Stimulated activated CD8-positive, alpha-beta memory T cell treated with anti-CD3 and anti-CD28 coated beads, Interleukin-2, amount 100 ng/mL, for 48 hours (primary cell): ENCODE measurements at places on chromosomes 3 and 15.

- DNase-seq, result no peak
Measured at GRCh38 chr15:45320581-45321205, 57.7 kb downstream of the GATM start.

DNA sequence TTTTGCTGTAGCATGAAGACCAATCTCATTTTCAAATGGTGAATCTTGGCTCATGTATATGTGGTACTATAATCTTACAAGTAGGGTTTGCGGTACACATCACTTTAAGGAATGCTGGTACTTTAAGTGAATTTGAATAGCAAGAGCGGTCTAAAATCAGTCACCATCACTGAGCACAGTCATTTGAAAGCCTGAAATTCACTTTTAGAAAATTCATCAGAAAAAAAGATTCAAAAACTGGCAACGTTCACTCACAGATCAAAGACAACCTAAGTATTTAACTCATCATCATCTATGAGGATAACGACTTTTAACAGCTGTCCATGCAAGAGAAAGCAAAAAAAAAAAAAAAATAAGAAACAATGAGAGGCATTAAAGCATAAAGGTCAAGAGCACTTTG, 111.6 kb downstream of the FHIT start:
- DNase-seq, result no peak

- DNase-seq, result no peak
Measured at GRCh38 chr3:35772381-35773015, 133.2 kb downstream of the ARPP21 start.

- no peak for DNase-seq
Measured at GRCh38 chr3:180316321-180316720, 279.6 kb upstream of the PEX5L start.

GRCh38 chr15:96334705-96335410, 4.4 kb downstream of the NR2F2 start:
- DNase-seq, result no peak

GRCh38 chr3:124250053-124250452, 258.1 kb upstream of the ROPN1 start:
- DNase-seq, result no peak

DNA sequence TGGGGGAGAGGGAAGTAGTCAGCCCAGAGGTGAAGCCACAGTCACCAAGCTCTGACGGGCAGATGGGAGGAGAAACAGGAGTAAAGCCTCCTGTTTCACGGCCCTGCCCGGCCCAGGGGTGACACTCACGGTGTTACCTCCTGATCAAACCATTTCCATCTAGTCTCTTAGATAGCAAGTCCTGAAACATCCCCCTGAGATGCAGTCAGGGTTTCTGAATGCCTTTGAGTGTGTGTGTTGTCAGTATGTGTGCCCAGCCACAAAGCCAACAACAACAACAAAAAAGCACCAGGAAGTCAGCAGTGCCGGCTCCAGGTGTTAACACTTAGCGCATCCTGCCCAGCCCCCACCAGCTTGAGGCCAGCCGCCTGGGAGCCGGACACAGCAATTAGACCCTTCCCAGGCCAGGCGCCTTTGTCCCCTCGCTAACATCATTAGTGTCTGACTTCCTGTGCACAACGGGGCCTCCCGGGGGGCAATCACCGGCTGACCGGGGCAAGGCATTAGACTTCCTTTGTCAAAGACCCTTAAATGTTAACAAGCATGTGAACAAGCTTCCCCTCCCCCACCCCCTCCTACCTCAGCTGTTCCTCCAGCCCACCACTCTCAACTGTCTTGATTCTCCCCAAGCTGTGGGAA, 34.5 kb downstream of the IL17RD start:
- no peak for DNase-seq

GRCh38 chr3:196096382-196096953, 14.6 kb upstream of the TFRC start:
- DNase-seq, result no peak

DNA sequence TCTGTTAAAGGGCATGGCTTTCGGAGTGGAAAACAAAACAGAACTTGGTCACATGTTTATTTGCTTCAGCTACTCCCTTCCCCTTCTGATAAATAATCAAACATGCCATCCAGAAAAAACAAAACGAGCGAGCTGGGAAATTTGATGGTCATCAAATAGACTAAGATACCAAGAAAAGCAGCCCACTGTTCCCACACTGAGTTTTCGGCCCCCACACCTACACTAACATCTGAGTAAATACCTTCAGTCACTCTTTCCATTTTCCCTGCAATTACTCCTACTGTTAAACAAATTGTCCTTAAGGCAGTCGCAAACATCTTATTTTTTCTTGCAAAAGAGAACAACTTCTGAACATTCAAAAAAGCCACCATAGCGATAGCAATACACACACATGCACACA, 454.6 kb downstream of the FOXP1 start:
- no peak for DNase-seq

DNA sequence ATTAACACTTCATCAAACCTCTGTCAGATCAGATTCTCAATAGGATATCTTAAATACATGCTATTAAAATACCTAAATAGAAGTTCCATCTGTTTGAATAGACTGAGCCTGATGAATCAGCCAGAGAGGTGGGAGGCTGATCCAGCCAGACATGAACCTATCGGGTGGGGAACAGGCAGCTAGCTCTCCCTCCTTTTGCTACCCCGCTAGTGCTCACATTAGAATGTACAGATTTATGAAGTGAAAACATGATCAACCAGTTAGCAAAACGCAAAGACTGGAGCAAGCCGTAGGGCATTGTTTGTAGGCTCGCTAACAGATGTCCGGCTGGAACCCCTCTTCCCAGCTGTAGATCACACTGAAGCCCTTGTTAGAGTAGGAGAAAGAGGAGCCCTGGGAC, 54.4 kb downstream of the GTF2E1 start:
- DNase-seq, result no peak

DNA sequence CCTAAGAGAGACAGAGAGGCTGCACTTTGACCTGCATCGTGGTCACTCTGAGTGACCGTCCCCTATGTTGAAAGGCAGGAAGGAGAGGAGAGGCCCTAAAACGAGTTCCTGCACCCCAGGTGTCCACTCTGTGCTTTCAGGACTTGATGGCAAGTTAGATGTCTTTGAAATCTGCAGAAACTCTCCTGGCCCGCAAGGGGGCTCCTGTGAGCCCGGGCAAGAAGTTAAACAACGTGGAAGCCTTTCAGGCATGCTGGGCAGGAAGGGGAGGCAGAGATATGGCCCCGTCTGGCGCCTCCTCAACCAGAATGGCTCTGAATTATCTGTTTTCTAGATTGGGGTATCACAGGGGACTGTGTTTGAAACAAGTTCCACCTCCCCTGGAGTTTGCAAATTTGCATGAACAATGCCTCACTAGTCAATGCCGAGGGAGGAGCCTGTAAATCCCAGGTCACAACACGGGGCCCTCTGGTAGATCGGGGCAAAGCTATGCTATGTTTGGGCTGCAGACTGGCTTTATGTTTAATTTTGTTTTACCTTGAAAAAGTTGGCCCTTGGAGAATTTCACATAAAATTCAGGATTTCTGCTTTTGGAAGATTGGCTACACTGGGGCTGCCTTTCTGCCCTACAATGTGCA, 9.8 kb downstream of the CTXND1 start:
- DNase-seq, result no peak

- no peak for DNase-seq
Measured at GRCh38 chr3:28286595-28286994, 45.2 kb downstream of the CMC1 start.

GRCh38 chr3:25817107-25817506, 27.2 kb downstream of the OXSM start:
- no peak for DNase-seq

DNA sequence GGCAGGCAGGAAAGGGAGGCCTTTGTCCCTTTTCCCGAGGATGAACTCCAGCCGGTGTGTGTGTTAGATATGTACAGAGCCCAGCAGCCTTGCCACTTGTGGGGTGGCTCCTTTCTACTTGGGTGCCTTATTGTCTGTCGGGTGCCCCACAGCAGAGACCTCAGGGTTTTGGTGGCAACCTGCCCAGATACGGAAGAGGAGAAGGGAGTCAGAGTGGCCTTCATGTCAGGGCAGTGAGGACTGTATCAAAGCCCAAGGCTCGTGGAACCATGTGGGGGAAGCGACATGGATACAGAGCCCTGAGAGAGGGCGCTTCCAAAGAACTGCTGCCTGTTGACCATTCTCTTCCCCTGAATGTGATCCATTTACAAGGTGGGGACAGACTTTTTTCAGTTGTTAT, 166.2 kb downstream of the SLCO3A1 start:
- no peak for DNase-seq

DNA sequence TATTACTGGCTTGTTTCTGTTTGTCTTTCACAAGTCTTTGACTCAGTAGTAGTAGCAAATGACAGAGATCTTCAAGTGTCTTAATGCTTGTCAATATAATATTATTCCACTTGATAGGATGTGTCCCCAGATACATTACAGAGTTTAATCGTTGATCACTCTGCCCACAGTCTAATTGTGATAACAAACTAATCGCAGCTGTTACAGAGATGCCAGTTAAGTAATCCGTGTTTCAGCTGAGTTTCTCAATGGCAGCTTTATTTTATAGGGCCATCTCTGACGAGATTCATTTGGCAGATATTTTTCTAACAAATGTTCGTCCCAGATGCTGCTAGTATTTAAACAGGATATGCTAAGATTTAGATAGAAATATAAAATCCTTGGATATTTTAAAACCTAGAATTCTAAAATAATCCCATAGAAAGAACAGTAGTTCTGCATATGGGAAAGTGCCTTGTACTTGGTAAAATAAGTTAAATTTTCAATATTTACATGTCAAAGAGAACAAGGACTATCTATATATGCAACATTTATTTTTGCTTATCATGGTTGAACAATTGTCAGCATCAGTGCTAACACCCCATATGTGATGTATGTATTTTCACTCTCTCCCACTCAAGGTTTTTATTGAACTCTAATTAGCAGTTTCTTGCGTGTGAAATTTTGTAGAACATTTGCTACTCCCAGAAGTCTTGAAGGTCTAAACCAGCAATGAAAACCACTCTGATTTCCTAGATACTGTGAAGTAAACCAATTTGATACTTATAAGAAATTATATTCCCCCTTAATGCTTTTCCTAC, 185.5 kb downstream of the MBNL1 start:
- no peak for DNase-seq

GRCh38 chr3:10280177-10280529, 12.6 kb downstream of the GHRL start:
- DNase-seq, result no peak

GRCh38 chr15:100686725-100687473, 84.5 kb downstream of the ASB7 start:
- DNase-seq, result no peak

DNA sequence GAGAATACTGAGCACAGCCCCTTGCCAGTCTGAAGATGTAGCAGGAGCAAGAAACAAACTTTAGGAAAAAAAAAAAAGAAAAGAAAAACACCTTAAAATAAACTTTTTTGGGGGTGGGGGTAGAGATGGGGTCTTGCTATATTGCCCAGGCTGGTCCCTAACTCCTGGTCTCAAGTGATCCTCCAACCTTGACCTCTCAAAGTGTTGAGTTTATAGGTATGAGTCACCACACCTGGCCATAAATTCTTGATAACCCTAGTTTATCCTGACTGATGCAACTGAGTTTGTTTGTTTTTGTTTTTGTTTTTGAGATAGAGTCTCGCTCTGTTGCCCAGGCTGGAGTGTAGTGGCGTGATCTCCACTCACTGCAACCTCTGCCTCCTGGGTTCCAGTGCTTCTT, 28.4 kb downstream of the GXYLT2 start:
- DNase-seq, result no peak

- DNase-seq, result no peak
Measured at GRCh38 chr15:73822998-73823397, 50.4 kb upstream of the TBC1D21 start.

DNA sequence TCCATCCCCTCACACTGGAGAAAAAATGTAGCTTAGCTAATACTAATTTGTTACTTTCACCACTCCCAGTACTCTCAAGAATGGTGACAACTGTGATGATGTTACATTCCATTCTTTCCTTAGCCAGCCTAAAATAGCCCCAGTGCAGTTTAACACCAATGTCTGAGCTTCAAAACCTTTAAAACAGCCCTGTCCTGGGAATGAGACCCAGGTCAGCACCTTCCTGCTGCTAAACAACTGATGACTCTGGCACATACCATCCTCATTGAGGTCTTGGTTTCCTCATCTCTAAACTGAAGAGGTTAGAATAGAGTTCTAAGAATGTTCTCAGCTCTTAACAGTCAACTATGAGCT, 3.8 kb downstream of the SCAMP2 start:
- DNase-seq, result no peak

DNA sequence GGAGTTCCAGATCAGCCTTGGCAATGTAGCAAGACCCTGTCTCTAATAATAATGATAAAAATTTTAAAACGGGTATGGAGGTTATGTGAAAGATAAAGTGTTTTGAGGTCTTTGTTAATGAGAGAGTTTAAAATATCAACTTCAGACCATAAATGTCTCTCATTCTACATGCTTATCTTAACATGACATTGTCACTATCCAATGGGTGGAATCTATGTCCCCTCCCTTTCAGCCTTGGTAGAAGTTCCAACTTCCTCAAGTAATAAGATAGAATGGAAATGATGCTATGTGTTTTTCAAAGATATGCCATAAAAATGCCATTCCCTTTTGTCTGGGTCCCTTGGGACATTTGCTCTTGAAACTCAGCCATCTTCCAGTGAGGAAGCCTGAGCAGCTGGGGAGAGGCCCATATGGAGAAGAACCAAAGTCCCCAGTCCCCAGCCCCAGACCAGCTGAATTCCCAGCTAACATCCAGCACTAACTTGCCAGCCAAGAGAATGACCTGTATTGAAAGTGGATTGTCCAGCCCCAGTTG, 17.0 kb downstream of the RPSA start:
- no peak for DNase-seq

DNA sequence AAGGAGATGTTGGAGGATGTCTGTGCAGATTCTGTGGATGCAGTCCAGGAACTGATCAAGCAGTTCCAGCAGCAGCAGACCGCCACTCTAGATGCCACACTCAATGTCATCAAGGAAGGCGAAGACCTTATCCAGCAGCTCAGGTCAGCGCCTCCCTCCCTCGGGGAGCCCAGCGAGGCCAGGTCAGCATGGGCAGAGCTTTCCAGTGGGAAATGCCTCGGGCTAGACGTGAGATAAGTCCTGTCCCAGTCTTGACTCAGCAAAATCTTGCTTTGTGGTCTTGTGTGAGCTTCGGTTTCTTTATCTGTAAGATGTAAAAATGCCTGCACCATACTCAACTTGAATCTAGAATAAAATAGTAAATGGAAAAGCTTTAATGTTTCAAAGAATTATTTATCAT, 335.1 kb upstream of the UMPS start:
- DNase-seq, result no peak

GRCh38 chr15:82130248-82130647, 84.4 kb upstream of the MEX3B start:
- no peak for DNase-seq
